ENCODE measurements at places on chromosomes 11 and 22. TPM values are rescaled to one million over a fixed set of nuclear protein-coding genes. Genes with fewer than 3 reads are reported as not detected.

Gene PLEKHA7
- total RNA-seq = 18.3 TPM

Gene PIWIL4
- total RNA-seq = 0.68 TPM

Gene HDHD5
- 58.9 TPM for total RNA-seq

Gene MTFP1
- 18.2 TPM for total RNA-seq

Gene KCNE3
- 2.9 TPM for total RNA-seq

Gene FADD
- total RNA-seq = 12.8 TPM

All from Right ventricle myocardium inferior (tissue), 1 donor.